ENCODE measurements at places on chromosomes 13 and 19. TPM values are rescaled to one million over a fixed set of nuclear protein-coding genes. Genes with fewer than 3 reads are reported as not detected.

DNA sequence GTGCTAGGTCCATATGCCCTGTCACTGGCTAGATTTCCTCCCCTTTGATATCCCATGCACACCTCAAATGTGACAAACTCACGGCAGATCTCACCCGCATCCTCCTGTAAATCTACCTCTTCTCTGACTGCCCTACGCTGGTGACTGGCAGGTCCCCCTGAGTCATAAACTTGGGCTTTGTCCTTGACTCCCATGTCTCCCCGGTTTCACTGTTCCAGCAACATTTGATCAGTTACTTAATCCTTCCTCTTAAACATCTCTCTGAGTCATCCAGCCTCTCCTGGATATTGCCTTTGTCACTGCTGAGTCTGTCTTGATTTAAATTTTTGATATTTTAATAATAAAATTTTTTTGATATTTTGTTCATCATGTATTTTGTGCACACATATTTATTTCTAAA, 26.5 kb downstream of the FAM216B start:
- no peaks in the 10 kb centered on the region for H3K4me1 ChIP-seq
- H3K27me3 ChIP-seq = peaks cover 2% of the 10 kb centered on the region
- H3K27ac ChIP-seq = no peak overlapping the region
- DNase-seq = no peak

Gene CYP2F1
- not detected for total RNA-seq

DNA sequence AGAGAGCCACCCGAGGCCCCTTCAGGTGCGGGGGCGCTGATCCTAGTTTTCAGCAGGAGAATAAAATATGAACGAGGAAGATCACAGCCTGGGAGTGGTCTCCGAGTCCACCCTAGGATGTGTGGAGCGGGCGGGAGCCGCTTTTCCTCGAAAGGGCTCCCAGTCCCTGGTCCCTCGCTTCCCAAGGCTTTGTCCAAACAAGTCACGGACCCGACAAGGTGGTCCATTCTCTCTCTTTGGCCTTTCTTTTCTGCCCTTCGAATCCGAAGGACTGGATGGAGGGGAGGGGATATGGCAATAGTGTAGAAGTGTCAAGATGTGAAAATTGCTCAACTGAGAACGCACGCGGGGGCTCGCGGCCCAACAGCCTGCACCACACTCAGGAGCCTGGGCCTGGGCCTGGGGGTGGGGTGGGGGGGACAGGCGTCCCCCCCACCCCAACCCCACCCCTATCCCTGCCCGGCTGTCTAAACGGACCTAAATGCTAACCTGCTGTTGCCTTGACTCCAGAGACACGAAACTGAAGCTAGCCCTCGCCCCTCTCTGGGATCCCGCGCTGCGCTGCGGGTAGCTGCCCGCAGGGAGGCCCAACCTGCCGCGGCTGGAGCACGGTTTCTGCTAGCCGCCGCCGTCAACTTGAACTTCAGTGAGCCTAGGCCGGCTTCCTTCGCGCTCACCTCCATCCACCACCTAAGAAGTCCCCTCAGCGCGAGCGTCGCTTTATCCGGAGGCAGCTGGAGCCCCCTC, 7.1 kb downstream of the ZIC2 start:
- peak overlapping the region; percentile 79 for H3K4me3 ChIP-seq
- no peak for DNase-seq
- peaks cover 95% of the 10 kb centered on the region for H3K27me3 ChIP-seq
- no peak overlapping the region for H3K27ac ChIP-seq

- no peaks in the 10 kb centered on the region for H3K4me1 ChIP-seq
- H3K27me3 ChIP-seq = peaks cover 7% of the 10 kb centered on the region
- no peak within 1 kb of the TSS for H3K4me3 ChIP-seq
- no peak within 1 kb of the TSS for H3K27ac ChIP-seq
- DNase-seq = no peak
Measured at GRCh38 chr19:5851302-5851701, at the start of gene FUT3. TSS of gene FUT3 (minus strand) at chr19:5851449.
